ENCODE measurements at places on chromosomes 6 and 20.

- no peak for DNase-seq
These were observed 28.4 kb upstream of the ARMH2 start for GRCh38 chr6:24827162-24827561.

DNA sequence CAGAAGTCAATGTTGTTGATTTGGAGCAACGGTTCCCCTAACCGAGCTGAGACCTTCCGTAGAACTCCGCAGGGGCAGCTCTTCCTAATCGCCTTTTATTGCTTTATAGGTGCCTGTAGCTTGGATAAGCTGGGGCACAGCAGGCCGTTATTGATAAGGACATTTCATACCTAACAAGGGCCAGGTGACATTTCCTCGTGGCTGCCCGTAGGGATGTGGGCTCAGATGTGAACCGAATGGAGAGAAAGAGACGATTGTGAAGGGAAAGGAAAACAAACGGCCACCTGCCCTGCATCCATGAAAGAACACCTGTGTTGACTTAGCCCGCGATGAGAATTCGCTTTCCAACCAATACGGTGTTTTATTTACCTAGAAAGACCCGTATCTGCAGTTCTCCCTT is 53.3 kb upstream of the DACT2 start:
- no peak for DNase-seq

GRCh38 chr20:58650181-58650775 is 805 bp upstream of the STX16 start:
- peak; percentile 21 for DNase-seq

DNA sequence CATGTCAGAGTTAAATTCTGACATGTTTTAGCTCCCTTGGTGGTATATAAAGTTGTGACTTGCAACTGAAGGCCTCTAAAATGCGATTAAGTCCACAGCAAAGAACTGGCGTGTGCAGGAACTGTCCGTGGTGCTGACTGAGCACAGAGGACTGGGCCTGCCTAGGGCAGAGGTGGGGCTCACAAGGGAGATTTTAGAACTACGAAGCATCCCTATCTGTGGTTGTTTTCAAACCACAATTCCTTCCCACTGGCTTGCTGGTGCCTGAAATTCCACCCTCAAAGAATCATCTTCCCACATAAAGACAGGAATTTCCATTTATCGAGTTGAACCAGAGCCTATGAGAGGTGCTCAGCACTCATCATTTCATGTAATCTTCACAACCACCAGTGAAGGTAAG is 30.1 kb downstream of the RIMS4 start:
- DNase-seq, result peak; percentile 24

GRCh38 chr20:41173161-41173721 is 35.9 kb downstream of the PLCG1 start:
- peak; percentile 70 for DNase-seq

GRCh38 chr6:157221049-157221816 is 102.1 kb downstream of the TMEM242 start:
- peak; percentile 78 for DNase-seq

- DNase-seq, result no peak
These were observed 139.7 kb downstream of the PAK5 start for GRCh38 chr20:9699181-9699580.

DNA sequence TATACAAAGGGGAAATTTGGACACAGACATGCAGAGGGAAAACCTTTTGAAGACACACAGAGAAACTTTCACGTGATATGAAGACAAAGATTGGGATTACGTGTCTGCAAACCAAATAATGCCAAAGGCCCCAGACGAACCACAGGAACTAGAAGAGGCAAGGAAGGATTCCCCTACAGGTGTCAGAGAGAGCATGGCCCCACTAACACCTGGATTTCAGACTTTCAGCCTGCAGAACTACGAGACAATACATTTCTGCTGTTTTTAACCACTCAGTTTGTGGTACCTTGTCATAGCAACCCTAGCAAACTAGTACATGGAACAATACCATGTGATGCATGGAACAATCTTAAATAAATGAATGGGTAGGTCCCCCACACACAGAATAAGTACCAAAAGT is 341.0 kb downstream of the HDGFL1 start:
- DNase-seq, result no peak

DNA sequence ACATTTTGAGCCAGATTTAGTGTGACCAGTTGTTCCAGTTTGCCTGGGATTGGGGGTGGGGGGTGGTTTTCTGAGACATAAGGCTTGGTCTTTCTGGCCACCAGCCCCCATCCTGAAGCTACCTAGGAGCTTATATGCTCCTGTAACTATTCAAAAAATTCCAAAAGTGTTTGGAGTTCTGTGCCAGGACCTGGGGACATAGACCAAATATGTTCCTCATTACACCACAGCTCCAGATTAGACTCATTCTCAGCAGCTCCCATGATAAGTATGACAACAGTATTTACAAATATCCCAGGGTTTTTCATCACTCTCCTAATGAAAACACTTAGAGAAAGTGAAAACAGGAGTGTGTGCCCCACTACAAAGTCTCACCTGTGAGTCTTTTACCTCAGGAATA is 37.8 kb upstream of the RNF144B start:
- no peak for DNase-seq
